Right forelimb (tissue), 1 donor: ENCODE measurements at places on chromosomes 1 and 21.

- DNase-seq = no peak
Measured at GRCh38 chr1:68112835-68113243, 62.4 kb upstream of the DIRAS3 start.

- DNase-seq = no peak
Measured at GRCh38 chr1:185530215-185530614, 204.0 kb upstream of the HMCN1 start.

DNA sequence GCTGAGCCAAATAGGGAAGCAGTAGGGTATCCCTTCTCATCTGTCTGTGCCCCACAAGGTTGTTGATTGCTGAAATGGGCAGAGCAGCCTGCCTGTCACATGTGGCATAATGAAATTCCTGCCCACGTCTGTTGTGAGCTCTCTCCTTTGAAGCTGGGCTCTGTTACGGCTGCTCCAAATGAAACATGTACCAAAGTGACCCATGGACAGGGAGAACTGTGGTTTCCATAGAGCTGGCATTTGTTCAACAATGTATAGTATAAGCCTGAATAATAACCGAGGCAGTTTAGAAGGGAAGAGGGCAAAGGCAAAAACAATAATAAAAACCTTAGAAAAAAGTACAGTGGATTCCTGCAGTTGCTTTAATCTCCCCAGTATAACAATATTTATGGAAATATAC, 149.7 kb downstream of the LYPLAL1 start:
- DNase-seq = no peak

GRCh38 chr1:42258218-42258617, 76.8 kb downstream of the FOXJ3 start:
- DNase-seq = no peak

DNA sequence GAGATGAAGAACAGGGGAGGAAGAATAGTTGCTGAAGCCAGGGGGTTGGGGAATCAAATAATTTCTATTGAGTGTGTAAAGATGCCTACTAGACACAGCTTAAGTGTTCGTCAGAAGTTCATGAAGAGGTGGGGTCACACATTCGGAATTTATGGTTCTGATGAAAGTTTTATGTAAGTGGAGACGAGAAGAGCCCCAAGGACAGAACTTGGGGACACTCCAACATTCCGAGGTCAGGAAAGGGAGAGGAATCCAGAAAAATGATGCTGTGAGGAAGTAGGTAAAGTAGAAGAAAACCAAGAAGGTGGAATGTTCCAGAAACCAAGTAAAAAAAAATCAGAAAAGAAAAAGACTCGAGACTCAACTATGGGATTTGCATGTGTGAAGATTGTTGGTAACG, 272.5 kb downstream of the SIPA1L2 start:
- DNase-seq = no peak

DNA sequence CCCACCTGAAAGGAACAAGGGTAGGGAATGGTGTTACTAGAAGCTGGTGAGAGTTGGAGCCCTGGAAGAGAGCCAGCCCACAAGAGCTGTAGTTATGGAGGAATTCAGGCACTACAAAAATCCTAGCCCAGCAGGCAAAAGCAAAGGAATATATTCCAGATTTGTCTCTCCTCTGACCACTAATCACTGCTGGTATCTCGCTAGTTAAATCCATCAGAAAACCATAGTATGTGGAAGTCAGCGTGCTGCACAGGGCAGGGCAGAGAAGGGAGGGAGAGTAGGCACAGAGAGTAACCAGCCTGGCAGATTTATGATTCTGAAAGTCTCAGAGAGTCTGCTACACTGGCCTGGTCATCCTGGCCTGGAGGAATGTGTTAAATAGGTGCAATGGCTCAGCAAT, 88.6 kb downstream of the SELENOF start:
- no peak for DNase-seq

DNA sequence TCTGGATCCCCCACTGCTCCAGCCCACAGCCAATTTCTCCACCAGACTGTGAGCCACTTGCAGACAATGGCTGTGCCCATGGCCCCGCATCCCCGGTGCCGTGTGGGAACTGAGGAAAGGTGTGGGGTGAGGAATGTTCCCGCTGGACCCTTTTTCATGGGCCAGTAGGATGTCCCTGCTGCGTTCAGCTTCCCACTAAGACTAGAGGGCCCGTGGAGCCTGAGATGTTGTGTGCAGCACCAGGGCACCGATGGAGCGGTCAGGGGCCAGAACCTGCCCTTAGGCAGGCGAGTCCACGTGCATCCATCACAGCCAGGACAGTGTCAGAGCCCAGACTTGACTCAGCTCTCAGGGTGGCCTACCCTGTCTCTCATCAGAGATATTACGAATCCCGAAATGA, 105.7 kb upstream of the COL6A1 start:
- no peak for DNase-seq

DNA sequence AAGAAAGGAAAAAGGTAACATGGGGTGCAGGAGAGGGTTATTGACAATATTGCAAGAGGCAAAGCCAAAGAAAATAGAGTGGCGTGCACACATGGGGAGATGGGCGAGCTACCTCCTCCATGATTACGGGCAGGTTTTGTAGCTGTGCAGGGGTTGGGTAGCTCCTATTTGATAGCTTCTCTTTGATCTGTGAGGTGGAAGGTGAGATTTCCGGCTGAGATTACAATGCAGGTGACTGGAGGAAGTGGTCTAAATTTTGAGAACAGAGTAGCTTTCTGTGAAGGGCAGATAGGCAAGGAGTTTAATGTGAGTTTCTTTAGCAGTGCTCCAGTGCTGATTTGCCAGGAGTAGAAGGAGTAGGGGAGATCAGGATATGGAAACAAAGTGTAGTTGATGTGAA, 263.4 kb downstream of the PLA2G4A start:
- no peak for DNase-seq

DNA sequence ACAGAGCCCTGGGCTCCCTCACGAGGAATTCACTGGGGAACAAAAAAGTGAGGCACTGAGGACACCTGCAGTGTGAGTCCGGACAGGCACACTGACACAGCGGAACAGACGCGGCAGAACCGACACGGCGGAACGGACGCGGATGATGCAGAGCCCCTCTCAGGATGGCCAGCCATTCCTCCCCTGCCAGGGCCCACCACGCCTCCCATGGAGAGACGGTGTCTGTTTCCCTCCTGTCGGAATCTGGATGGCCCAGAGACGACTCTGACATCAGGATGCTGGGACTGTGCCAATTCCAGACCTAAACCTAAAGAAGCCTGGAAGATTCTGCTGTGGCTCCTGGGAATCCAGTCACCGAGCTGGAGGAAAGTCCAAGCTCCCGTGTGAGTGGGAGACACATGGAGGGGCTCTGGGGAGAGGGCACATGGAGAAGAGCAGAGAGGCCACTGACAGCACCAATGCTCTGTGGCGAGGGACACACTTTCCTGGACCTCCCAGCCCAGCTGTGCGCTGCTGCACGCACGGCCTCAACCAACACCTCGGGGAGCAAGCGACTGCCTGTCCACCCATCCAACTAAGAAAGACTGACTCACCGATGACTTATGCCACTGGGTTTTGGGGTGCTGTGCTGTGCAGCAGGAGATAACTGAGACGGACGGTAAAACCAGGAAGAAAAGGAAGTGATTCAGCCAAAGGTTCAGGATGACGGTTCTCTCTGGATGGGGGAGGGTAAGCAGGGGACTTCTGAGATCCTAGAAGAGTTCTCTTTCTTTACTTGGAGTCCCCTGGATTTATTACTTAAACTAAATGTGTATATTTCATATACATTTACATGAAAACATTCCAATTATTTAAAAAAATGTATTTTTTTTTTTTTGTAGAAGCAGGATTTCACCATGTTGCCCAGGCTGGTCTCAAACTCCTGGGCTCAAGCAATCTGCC, 23.3 kb downstream of the ZBTB17 start:
- no peak for DNase-seq

DNA sequence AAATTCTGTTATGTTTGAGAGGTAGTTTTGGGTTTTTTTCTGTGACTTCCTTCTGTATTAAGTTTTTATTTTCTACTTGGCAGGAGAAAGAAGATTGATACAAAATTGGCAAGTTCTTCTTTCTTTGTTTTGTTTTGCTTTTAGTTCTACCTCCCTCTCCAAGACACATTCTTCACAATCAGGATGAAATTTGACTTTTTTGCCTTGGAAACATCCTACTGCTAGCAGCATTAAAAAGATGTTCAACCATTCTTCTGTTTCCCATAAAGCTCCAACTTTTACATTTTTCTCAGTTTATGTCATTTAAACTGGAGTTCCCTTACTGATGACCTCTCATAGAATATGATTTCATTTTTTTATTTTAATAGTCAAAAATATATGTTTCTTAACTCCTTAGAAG, 234.8 kb downstream of the NCAM2 start:
- DNase-seq = no peak

- DNase-seq = no peak
Measured at GRCh38 chr1:57115030-57115614, 149.3 kb upstream of the C8B start.

- no peak for DNase-seq
Measured at GRCh38 chr1:5415606-5416005, 576.6 kb downstream of the NPHP4 start.

GRCh38 chr1:230175163-230175747, 108.2 kb downstream of the GALNT2 start:
- DNase-seq = no peak

DNA sequence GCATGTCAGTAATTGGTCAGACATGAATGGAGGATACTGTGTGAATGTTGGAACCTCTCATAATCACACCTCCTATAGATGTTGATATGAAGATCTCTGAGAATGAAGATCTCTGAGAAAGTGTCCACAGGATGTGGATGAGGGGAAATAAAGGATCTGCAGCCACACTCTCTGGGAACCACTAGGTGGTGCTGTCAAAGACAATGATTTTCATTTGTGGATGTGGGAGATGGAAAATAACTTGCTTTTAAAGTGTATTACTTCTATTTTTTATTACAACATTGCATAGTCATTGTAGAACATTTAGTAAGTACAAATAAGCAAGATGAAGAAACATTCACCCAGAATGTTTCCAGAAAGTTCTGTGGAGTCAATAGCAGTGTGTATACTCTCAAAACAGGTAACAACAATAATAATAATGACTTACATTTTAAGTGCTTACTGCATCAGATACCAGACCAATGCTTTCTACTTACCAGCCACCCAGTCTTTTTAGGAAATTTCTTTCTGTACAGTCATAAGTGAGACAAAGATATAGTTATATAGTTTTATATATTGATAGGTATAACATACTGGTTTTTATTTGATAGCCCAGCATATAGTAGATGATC, 128.2 kb downstream of the ATG4C start:
- DNase-seq = no peak

DNA sequence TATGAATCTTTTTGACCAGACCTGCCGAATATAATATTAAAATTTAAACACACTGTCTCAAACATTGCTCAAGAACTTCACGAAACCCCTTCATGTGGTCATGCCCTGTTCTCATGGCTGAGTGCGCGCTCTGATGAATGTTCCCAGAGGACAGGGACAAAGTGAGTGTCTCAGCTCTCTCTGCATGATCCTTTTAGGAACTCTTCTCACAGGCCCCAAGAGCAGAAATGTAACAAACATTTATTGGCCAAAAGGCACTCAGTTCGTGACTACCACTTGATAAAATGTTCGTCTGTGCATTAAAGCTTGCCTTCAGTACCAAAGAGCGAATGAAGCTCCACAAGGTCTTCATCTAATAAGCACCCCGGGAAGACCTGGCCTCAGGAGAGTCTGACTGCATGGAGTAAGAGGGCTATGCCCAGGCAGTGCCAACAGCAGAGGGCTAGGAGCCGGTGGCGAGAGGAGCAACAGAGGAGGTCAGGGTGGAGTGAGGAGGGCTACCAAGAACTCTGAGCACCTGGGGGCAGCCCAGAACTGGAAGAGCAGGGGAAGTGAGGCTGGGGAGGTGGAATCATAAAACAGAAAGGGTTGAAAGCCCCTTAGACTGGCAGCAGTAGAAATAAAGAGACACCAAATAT, 171.1 kb downstream of the RHOU start:
- DNase-seq = no peak

DNA sequence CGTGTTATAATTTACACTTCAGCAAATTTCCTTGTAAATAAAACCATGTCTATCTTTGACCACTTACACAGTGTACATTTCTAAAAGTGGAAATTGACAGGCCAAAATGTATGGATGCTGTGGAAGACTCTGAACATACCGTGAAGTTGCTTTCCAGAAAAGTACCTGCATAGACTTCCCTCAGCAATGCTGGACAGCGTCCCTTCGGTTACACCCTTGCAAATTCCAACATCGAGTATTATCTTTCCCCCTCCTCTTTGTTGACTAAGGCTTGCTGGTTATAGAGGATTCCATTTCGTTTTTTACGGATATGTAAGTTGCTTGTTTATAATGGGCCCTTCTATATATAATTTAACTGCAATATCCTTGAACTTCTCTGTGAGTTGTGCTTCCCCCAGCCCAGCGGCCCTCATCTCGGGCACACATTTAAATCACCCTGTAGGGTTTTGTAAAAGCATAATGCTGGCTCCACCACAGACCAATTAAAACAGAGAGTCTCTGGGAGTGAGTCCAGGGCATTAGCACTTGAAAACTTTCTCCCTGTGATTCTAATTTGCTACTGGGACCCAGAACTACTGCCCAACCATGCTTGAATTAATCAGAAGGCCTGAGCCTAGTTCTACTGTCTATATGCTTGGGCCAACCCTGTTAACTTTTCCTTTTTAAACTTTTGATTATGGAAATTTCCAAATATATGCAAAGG, 230.3 kb downstream of the GRIK3 start:
- DNase-seq = no peak

DNA sequence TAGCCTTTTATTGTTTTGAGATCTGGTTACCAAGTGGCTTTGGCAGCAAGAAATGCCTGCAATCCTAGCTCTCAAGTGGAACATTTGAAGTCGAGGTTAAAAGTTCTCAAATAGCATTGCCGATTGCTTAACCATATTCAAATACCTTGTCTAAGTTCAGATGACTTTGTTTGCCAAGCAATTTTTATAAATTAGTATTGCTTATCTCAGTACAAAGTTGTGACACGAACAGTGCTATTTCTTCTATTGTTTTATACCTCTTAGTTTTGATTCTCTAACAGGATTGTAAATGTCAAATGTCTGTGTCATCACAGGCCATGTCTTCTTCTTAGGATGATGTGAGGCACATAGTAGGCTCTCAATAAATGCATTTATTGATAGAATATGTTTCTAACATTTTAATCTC, 633.3 kb downstream of the PTPRC start:
- no peak for DNase-seq

GRCh38 chr1:200780545-200781369, 42.1 kb downstream of the CAMSAP2 start:
- DNase-seq = no peak

- DNase-seq = no peak
Measured at GRCh38 chr1:245469734-245470133, 314.9 kb downstream of the KIF26B start.

GRCh38 chr1:117387060-117387633, 19.9 kb downstream of the MAN1A2 start:
- DNase-seq = no peak
